Astrocyte (in vitro differentiated cells and primary cell): ENCODE measurements at places on chromosomes 5 and 9.

- peak; percentile 94 for DNase-seq
Measured at GRCh38 chr5:68333649-68334552, 118.3 kb downstream of the PIK3R1 start.

DNA sequence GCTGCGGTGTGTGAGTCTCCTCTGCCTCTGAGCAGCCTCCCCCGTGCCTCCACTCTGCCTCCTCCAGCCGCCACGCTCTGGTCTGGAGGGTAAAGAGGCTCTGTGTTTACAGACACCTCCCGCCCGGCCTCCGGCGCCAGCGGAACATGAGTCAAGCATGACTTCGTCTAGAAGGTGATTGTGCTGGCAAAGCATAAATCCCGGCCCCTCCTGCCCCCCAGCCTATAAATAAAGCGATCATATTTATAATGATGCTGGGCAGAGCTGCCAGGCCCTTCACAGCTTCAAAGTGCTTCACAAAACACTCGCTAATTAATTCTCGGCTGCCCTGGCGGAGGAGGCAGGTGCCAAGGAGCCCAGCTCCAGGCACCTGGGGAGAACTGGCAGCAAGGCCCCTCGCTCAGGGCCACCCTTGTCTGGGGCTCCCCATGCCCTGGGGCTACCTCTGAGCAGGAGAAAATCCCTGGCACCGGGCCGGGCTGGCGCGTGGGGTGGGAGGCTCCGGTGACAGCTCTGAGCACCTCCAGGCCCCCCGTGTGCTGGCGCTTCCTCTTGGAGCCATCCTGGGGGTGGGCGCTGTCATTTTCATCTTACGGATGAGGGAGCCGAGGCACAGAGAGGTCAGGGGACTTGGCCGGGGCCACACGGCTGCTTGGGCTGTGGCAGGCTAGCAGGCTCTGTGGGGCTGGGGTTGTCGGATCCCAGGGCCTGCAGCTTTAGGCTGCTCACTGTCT, 87.8 kb downstream of the RXRA start:
- DNase-seq = peak; percentile 84

DNA sequence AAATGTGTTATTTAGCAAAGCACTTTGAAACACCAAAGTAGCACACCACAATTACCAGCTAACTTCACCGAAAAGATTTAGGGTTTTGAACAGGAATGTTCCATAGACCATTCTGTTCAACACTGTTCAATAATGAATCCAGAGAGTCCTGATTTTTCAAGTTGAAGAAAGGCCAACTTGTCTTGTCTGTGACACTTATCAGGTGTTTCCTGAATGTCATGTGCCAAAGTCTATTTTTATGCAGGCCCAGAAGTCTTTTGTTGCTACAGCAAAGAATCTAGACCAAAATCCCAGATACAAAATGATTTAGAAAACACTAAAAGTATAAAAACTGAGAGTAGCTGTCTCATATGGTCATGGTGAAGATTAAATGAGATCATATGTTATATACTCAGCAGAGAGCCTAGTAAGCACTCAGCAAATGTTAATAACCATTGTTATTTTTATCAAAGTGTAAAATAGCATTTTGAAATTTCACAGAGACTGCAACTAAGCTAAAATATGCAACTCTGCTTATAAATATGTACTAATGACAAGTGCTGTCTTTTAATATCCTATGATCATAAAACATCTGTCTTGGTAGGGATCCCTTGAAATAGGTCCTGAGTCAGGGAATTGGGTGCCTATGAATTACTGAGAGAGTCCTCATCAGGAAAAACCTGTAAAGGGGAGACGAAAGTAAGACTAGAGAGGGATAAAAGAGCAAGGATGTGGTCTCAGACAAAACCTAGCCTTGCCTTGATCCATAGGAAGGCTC, 122.4 kb upstream of the SLC12A2 start:
- no peak for DNase-seq

GRCh38 chr5:169648725-169649310, 11.7 kb downstream of the DOCK2 start:
- peak; percentile 92 for DNase-seq

DNA sequence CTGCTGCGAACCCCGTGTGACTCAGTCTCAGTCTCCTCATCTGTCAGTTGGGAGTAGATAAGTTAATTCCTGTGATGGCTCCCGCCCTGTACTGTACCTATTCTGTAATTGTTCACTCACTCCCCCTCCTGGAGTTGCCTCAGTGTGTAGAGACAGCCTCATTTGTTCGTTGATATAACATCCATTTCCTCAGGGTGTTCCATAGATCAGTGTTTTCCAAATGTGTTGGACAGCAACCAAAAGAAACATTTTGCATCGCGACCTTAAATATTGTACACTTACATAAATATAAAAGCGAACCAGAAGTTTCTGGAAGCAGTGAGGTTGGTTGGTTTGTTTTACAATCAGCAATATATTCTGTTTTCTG, 698 bp downstream of the NFX1 start:
- DNase-seq = no peak

DNA sequence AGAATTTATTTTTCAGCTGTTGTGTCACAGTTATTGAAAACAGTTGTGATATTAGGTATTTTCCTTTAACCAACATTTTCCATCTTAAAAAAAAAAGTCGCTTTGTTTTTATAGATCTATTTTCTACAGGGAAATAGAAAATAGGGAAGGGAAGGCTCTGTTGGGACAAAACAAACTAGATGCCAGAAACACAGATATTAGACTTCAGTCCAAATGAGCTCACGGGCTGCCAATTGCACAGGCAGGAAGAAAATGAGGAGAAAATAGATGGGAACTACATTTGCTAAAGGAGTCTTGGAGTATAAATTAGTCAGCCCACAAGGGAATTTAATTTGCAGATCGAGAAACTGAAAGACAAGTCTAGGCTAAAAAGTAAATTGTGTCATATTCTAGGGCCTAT, 21.4 kb upstream of the ISOC1 start:
- no peak for DNase-seq

DNA sequence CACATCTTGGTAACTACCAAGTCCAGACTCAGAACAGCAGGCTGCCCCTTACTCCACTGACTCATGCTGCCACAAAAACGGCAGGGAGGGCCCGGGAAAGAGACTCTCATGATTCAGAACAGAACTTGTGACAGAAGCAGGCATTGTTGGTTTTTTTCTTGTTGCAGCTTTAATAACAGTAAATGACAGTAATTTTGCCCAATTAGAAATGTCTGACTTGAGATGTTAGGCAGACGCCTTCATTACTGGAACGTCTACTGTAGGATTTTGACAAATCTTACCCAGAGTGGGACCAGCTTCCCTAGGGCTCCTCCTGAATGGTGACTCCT, 77.9 kb downstream of the SEMA5A start:
- DNase-seq = peak; percentile 95

DNA sequence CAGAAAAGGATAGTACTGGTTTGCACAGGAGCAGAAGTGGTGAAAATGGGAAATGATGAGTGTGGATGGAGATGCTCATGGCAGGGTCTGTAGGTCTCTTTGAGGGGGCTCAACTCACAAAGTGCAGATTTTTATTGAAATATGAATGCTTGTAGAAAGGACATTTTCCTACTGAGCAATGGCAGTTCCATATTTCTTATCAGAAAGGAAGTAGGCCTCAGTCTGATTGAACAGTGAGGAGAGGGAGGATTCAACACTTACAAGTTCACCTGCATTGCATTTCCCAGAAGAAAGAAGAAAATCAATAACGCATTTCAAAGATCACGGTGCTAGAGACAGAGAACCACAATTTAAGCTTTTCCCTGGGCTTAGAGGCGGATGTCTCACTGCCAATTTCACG, 49.2 kb downstream of the ANXA2R start:
- DNase-seq = no peak

- no peak for DNase-seq
Measured at GRCh38 chr5:94347130-94347529, 271.3 kb downstream of the KIAA0825 start.

DNA sequence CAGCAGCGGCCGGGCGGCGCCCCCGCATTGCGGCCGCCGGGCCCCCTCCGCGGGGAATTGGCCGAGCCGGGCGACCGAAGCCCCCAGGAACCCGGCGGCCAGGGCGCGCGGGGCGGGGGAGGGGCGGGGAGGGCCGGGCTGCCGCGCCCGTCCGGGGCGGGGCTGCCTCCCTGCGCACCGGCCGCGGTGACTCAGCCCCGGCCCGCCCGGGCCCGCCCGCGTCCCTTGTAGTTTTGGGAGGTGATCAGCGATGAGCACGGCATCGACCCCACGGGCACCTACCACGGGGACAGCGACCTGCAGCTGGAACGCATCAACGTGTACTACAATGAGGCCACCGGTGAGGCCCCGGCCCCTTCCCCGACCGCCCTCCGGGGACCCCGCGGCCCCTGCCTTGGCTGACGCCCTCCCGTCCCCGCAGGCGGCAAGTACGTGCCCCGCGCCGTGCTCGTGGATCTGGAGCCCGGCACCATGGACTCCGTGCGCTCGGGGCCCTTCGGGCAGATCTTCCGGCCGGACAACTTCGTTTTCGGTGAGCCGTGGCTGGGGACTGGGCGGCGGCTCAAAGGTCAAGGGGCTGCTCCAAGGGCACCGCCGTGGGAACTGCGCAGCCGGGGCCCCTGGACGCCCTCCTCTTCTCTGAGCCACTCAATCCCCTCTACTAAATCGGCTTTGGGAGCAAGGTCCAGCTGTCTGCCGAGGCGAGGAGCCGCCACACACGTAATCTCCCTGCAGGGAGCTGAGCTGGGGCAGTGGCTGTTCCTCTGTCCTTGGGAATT, 592 bp downstream of the TUBB4B start:
- DNase-seq = no peak

GRCh38 chr5:69485471-69485870, 7.1 kb upstream of the OCLN start:
- no peak for DNase-seq

DNA sequence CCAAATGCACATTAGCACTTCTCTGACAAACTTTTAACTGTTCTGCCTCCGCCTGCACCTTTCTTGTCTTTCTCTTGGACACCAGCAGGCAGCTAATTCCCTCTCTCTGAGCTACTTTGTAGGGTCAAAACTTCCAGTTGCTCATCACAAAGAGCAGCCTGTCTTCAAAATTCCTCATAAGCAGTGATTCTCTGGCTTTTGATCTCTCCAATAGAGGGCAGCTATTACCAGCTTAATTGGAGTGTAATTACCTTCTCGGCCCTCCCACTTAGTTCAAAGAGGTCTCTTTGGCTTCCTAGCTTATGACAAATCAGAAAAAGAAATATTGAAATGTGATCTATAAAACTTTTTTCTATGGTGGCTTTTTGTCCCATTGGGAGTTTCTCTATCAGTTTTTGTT, 43.6 kb upstream of the RAD23B start:
- no peak for DNase-seq

DNA sequence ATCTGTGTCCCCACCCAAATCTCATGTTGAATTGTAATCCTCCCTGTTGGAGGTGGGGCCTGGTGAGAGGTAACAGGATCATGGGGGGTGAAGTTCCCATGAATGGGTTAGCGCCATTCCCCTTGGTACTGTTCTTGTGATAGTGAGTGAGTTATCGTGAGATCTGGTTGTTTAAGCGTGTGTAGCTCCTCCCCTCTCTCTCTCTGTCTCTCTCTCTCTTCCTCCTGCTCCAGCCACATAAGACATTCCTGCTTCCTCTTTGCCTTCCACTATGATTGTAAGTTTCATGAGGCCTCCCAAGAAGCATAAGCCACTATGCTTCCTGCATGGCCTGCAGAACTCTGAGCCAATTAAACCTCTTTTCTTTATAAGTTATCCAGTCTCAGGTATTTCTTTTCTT, 28.8 kb downstream of the C5orf15 start:
- no peak for DNase-seq

GRCh38 chr9:115786321-115786720, 367.3 kb upstream of the PAPPA start:
- no peak for DNase-seq
